ENCODE measurements at places on chromosomes 13 and 19. TPM values are rescaled to one million over a fixed set of nuclear protein-coding genes. Genes with fewer than 3 reads are reported as not detected.

DNA sequence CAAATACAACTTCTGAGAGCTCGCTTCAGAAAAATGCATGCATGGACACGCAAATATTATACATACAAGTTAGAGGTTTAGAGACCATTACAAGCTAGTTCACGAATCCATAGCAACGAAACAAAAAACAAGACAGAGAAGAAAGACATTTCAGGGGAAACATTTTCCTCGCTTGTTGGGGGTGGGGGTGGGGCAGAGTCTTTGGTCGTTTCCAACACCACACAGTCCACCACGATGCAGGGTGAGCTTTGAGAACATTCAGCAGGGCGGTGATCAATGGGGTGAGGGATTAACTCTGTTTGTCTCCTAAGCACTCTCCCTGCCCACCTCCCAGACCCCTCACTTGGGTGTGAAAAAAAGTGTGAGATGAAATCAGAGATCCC lies 651 bp downstream of the OXGR1 start:
- H3K27ac ChIP-seq, result no peak overlapping the region
- H3K36me3 ChIP-seq, result no peaks in the 10 kb centered on the region
- no peak overlapping the region for H3K4me3 ChIP-seq
- no peak for DNase-seq
- H3K4me1 ChIP-seq, result no peaks in the 10 kb centered on the region

DNA sequence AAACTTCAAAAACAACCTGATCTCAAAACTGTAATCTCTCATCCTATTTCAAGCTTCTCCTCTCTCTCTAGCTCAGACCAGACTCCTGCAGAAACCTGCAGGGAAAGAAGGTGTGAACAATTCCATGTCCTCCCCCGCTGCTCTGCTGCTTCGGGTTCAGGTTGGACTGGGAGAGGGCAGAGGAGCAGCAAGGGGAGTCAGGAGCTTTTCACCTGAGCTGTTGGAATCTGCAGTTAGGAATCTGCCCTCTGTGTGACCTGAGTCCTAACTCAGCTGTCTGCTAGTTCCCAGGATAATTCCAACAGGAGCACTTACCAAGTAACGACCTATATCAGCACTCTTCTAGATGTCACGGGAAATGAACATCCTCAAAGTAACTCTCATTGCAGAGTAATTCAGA lies 118.3 kb downstream of the DNAJC15 start:
- H3K27me3 ChIP-seq, result peaks cover 6% of the 10 kb centered on the region
- H3K4me1 ChIP-seq, result no peaks in the 10 kb centered on the region
- no peak overlapping the region for H3K27ac ChIP-seq

DNA sequence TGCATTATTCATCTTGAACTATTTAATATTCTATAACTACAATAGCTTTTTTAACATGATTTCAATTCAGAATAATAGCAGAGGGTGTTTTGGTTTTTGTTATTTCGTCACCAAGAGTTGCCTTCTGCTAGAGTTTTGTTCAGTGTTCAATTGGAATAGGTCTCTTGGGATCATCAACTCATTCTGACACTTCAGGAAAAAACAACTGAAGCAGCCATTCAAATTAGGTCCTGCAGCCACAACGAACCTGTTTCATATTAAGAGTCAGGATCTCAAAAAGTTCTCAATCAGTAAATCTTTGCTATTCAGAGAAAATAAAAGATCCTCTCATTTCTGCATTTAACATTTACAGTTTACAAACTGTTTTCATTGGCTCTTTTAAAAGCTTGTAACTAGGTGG lies 2.4 kb upstream of the CHAMP1 start:
- H3K27ac ChIP-seq, result no peak overlapping the region
- H3K4me3 ChIP-seq, result no peak overlapping the region
- H3K4me1 ChIP-seq, result peaks cover 17% of the 10 kb centered on the region
- DNase-seq, result no peak
- peaks cover 2% of the 10 kb centered on the region for H3K36me3 ChIP-seq
- H3K27me3 ChIP-seq, result no peaks in the 10 kb centered on the region

PDE4A gene
- polyA plus RNA-seq, result 3.7 TPM

GRCh38 chr19:2609389-2610116 lies 92.9 kb downstream of the GNG7 start:
- no peak for DNase-seq
- peaks cover 3% of the 10 kb centered on the region for H3K4me1 ChIP-seq
- no peaks in the 10 kb centered on the region for H3K27me3 ChIP-seq
- no peaks in the 10 kb centered on the region for H3K36me3 ChIP-seq
- H3K4me3 ChIP-seq, result no peak overlapping the region

- H3K4me1 ChIP-seq, result peaks cover 19% of the 10 kb centered on the region
- no peaks in the 10 kb centered on the region for H3K36me3 ChIP-seq
- no peaks in the 10 kb centered on the region for H3K27me3 ChIP-seq
- H3K27ac ChIP-seq, result peak overlapping the region; percentile 23
- peak overlapping the region; percentile 95 for H3K4me3 ChIP-seq
- peak; percentile 11 for DNase-seq
Measured at GRCh38 chr19:1942934-1943555, 2.1 kb downstream of the CSNK1G2 start.

- H3K27me3 ChIP-seq, result no peaks in the 10 kb centered on the region
- no peak overlapping the region for H3K27ac ChIP-seq
- DNase-seq, result no peak
- H3K4me1 ChIP-seq, result peaks cover 32% of the 10 kb centered on the region
- H3K36me3 ChIP-seq, result no peaks in the 10 kb centered on the region
Measured at GRCh38 chr13:20716951-20717350, 13.5 kb downstream of the IL17D start.

- H3K4me3 ChIP-seq, result no peak overlapping the region
- DNase-seq, result peak; percentile 84
- peaks cover 33% of the 10 kb centered on the region for H3K4me1 ChIP-seq
- H3K27me3 ChIP-seq, result no peaks in the 10 kb centered on the region
Measured at GRCh38 chr13:114032126-114032799, 58.4 kb upstream of the C13orf46 start.

DNA sequence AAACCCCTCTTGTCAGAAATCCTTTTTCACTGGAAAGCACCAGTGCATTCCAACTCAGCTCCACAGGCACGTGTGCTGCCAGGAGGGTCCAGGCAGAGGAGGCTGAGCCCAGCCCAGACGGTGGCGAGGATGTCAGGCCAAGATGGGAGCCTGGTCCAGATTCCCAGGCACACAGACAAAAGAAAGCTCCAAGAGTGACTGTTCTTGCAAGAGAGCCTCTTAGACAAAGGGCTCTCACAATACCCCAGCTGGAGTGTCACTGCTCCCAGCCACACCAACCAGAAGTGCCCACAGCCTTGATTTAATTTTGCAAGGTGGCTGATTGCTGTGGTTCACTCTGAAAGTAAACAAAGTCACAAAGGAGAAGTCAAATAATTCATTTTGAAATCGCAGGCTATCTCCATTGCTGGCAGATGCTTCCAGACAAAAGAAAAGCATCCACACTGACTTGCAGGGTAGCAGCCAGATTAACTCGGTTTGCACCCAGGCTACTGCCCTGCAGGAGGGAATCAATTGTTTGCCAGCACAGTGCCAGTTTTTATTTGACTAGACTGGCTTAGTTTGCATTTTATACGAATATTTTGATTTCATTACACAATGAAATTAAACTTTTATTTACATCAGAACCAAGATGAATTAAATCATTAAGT lies 95.1 kb downstream of the RAB20 start:
- H3K27ac ChIP-seq, result no peak overlapping the region
- peaks cover 2% of the 10 kb centered on the region for H3K4me1 ChIP-seq
- DNase-seq, result no peak

USHBP1 gene
- 16.2 TPM for polyA plus RNA-seq

ZNF441 gene
- 1.2 TPM for polyA plus RNA-seq

GRCh38 chr13:90769387-90769786 lies 578.1 kb upstream of the MIR17HG start:
- H3K4me1 ChIP-seq, result no peaks in the 10 kb centered on the region
- no peak overlapping the region for H3K27ac ChIP-seq
- H3K4me3 ChIP-seq, result no peak overlapping the region
- H3K36me3 ChIP-seq, result no peaks in the 10 kb centered on the region
- H3K27me3 ChIP-seq, result no peaks in the 10 kb centered on the region

DNA sequence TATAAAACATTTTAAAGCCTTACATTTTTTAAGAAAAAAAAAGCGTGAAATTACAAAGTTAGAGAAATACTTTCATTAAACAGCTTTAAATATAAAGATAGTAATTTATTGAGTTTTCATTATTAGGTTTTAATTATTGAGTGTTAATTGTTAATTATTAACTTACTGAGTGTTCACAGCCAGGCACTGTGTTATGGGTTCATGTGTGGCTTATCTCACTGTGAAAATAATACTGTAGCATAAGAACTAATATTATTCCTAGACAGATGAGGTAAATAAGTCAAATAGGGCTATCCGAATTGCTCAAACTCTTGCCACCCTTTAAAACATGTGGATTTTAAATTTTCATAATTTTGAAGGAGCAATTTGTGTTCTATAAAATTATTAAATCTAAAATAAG lies 956.1 kb upstream of the PCDH20 start:
- no peaks in the 10 kb centered on the region for H3K36me3 ChIP-seq
- H3K27me3 ChIP-seq, result no peaks in the 10 kb centered on the region
- no peak overlapping the region for H3K27ac ChIP-seq
- H3K4me3 ChIP-seq, result no peak overlapping the region

PPM1N gene
- polyA plus RNA-seq, result 0.59 TPM

DNA sequence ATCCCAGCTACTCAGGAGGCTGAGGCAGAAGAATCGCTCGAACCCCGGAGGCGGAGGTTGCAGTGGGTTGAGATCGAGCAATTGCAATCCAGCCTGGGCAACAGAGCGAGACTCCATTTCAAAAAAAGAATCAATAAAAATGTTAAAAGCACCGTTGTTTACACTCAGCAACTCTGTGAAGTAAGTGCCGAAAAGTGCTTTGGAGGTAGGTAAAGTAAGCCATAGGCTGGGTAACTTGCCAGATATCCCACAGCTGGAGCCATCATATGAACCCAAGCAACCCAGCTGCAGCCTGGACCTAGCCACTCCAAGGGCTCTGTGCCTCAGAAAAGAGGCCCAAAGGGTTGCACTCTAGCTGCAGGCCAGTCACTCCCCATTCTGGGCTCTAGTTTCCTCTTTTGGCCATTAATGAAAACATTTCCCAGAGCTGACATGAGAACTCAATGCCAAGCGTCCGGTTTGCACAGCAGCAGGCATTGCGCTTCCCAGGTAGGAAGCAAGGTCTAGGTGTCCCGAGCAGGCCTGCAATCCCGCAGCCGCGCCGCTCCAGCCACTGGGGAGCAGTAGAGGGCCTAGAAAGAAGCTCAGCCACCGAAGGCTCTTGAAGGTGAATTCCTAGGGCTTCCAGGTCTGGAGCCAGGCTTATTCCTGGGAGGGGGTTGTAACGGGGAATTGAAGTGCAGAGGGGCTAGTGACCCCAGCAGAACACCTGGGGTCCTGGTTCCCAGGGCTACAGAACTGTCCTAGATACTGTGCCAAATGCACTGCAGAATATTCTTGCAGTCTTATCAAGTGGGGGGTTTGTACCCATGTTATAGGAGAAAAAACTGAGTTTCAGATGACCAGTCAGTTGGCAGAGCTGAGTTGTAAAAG lies 4.1 kb upstream of the CD79A start:
- H3K27me3 ChIP-seq, result no peaks in the 10 kb centered on the region
- peak; percentile 65 for DNase-seq
- no peak overlapping the region for H3K27ac ChIP-seq
- no peak overlapping the region for H3K4me3 ChIP-seq
- H3K4me1 ChIP-seq, result no peaks in the 10 kb centered on the region
- peaks cover 37% of the 10 kb centered on the region for H3K36me3 ChIP-seq

GRCh38 chr13:47415048-47415447 lies 518.2 kb upstream of the HTR2A start:
- H3K4me3 ChIP-seq, result no peak overlapping the region
- no peaks in the 10 kb centered on the region for H3K27me3 ChIP-seq
- DNase-seq, result no peak
- no peaks in the 10 kb centered on the region for H3K36me3 ChIP-seq
- H3K4me1 ChIP-seq, result no peaks in the 10 kb centered on the region

FFAR3 gene
- polyA plus RNA-seq, result not detected

GRCh38 chr13:80931766-80932165 lies 590.8 kb upstream of the SPRY2 start:
- H3K36me3 ChIP-seq, result no peaks in the 10 kb centered on the region
- no peaks in the 10 kb centered on the region for H3K4me1 ChIP-seq
- no peaks in the 10 kb centered on the region for H3K27me3 ChIP-seq
- no peak for DNase-seq
- H3K4me3 ChIP-seq, result no peak overlapping the region

C5AR1 gene
- 0.16 TPM for polyA plus RNA-seq

PGLYRP1 gene
- not detected for polyA plus RNA-seq

LGALS4 gene
- 0.19 TPM for polyA plus RNA-seq

PRMT1 gene
- polyA plus RNA-seq, result 599 TPM

DNA sequence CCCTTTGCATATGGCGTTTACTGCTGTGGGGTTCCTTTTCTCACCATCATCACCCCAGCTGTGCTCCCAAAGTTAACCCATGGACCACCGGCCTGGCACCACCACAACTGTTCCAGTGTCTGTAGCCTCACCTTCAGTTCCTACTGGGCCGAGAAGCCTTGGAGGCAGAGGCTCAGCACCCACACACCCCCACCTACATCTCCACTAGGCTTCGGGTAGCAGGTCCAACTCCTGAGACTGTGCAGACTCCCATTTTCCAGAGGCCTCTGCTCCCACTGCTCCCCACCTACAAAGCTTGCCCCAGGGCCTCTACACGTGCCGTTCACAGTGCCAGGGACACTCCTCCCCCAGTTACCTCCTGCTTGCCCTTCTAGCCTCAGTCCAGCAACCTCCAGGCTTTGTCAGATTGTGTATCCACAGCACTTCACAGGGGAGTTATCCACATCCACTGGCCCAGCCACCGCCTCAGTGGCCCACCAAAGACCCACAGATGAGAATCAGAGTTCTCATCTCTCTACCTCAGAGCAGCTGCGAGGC lies 14.1 kb downstream of the SLC27A5 start:
- H3K27me3 ChIP-seq, result no peaks in the 10 kb centered on the region
- no peak overlapping the region for H3K4me3 ChIP-seq
- DNase-seq, result no peak
- H3K4me1 ChIP-seq, result peaks cover 4% of the 10 kb centered on the region
- no peaks in the 10 kb centered on the region for H3K36me3 ChIP-seq

- peaks cover 10% of the 10 kb centered on the region for H3K4me1 ChIP-seq
- H3K4me3 ChIP-seq, result no peak overlapping the region
- no peaks in the 10 kb centered on the region for H3K27me3 ChIP-seq
- no peak overlapping the region for H3K27ac ChIP-seq
Measured at GRCh38 chr13:60134376-60134775, 29.4 kb downstream of the DIAPH3 start.

DNA sequence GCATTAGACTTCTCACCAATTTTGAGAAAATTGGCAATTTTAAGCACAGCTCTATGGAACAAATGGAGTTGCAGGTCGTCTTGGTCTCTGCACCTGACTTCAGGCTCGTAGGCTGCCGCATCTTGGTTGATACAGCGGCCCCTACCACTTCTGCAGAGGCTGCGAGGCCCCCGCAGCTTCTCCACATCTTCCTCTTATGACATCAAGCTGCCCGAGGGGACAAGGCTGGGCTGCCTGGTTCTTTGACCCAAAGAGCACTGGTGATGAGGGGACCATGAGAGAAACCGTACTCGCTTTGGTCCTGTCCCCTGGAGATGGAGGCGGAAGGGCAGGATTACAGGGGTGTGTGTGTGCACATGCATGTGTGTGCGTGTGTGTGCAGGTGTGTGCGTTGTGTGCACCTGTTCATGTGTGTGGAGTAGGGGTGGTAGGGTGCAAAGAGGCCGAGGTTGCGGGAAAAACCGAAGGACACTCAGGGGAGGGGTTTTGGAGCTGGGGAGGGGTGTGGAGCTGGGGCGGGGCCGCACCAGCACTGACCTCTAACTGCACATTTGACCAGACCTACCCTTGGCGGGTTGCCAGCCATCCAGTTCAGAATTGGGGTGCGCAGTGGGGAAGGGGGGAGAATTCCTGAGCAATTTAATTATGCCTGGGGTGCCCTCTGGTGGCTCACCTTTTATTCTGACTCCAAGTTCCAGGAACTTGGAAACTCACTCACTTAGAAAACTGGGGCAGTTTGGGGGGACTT lies 65.1 kb upstream of the ARHGEF7 start:
- peaks cover under 1% of the 10 kb centered on the region for H3K27me3 ChIP-seq
- no peaks in the 10 kb centered on the region for H3K36me3 ChIP-seq
- H3K4me1 ChIP-seq, result no peaks in the 10 kb centered on the region
- no peak overlapping the region for H3K27ac ChIP-seq
- DNase-seq, result peak; percentile 24

EXOC3L2 gene
- polyA plus RNA-seq, result 1.8 TPM

MISP3 gene
- 0.26 TPM for polyA plus RNA-seq
